ENCODE measurements at places on chromosomes 3 and 15.

- DNase-seq, result no peak
Observed at GRCh38 chr15:32982001-32982400, 212.5 kb downstream of the FMN1 start.

DNA sequence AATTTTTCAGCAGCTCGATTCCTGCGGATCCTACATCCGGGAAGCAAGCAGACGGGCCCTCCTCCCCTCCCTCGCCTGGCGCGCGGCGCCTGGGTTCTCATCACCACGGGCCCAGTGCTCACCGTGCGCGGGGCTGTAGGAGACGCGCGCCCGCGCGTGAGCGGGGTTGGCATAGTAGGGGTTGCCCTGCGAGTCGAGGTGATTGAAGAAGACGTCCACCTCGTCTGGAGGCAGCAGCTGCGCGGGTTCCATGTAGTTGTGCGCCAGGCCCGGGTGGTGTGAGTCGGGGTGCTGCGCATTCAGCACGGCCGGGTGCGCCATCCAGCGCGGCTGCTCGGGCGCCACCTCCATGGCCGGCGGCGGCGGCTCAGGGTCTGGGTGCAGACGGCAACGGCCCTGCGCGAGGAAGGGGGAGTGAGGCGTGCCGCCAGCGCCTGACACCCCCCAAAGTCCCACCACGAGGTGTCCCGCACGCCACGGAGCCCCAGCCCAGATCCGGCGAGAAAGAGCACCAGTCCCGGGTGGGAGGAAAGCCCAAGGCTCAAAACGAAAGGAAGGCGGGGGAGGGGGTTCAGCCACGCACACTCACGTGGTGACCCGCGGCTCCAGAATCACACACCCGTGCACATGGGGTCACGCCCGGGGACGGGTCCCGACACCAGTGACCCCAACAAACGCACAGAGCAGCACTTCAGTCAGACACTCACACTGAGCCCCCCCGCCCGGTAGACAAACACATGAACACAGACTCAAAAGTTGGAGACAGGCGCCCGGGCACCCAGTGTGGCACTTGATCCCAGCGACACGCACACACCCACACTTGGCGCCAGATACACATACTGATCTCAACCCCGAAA lies 6.1 kb downstream of the GATA2 start:
- peak; percentile 46 for DNase-seq

DNA sequence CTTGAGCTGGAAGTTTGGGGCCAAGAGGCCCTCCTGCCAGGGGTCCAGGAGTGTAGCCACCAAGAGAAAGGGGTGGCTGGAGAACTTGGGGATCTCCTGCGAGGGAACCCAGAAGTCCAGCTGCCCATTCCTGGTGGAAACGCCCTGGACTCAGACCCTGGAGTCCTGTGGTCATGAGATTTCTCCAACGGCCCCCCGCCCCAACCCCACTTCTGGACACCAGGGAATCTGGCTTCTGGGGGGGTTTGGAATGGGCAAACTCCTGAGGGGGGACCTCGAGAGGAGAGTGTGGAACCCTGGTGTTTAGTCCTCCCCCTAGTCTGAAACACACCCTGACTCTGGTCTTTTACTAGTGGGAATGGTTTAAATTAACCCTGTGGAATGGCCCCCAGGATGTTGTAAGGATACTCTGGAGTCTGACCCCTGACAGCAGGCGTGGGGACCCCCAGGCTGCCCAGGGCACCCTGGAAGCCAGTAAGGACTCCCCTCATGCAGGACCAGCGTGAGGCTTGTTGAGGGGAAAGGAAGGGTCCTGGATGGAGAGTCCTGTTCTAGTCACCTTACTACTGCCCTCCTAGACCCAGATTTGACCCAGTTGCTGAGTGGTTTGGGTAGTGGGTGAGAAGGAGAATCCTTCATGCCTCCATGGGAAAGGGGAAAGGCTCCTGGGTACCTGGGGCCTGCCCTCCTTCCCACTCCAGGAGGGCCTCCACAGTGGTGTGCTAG lies 540 bp downstream of the KLHDC8B start:
- DNase-seq, result no peak

DNA sequence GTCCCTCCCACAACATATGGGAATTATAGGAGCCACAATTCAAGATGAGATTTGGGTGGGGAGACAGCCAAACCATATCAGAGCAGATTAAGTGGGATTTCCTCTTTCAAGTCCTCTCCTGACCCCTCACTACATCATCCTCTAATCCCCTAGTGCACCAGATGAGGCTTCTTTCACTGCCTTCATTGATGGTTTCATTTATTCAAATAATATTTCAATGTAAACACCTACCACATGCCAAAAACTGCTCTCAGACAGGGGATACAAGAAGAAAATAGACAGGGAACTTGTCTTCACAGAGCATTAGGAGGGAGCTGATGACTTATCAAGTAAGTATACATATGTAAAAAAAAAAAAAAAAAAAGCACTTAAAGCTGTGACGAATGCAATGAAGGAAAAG lies 180.2 kb downstream of the NTRK3 start:
- DNase-seq, result no peak

DNA sequence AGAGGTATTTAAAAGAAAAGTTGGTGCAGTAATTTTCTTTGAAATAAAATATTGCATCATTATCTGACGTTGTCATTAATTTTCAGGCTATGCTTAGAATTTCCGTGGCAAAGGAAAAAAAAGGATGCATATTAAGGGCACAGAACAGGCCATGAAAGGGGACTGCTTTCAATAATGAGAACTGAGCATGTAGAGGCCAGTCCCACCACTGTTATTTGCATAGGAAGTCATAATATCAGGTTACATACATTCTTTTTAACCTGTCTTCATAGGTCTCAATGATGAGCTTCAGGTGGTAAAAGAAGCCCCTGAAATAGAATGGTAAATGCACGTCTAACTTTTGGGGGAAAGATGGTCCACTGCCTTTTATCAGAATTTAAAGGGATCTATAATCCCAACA lies 272.1 kb upstream of the ALCAM start:
- no peak for DNase-seq

- no peak for DNase-seq
Observed at GRCh38 chr3:148694116-148694515, 3.6 kb upstream of the AGTR1 start.

Data from lower lobe of right lung (tissue), 2 donors.